ENCODE measurements at places on chromosomes 4 and X.

DNA sequence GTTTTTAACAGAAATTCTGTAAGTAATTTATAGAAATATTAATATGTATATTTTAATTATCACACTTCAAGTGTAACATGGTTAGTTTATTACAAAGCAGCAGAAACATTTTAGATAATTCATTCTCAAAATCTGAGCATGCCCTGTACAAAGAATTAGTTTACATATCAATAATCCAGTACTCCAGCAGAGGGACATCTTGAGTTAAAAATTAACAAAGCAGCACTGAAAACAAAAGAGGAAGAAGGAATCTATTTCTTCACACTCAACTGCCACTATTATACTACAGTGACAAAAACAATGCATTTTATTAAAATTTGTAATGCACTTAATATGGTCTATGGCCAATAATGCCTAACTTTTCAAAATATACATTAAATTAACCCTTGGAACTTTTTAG lies 179.1 kb upstream of the KLHL4 start:
- DNase-seq: peak; percentile 52

GRCh38 chrX:48520455-48520854 lies 1.2 kb upstream of the EBP start:
- no peak for DNase-seq

GRCh38 chr4:166252487-166253402 lies 379.7 kb downstream of the TLL1 start:
- DNase-seq: peak; percentile 46

- DNase-seq: no peak
These were observed 4.3 kb downstream of the SLC9A7 start for GRCh38 chrX:46754586-46755061.

DNA sequence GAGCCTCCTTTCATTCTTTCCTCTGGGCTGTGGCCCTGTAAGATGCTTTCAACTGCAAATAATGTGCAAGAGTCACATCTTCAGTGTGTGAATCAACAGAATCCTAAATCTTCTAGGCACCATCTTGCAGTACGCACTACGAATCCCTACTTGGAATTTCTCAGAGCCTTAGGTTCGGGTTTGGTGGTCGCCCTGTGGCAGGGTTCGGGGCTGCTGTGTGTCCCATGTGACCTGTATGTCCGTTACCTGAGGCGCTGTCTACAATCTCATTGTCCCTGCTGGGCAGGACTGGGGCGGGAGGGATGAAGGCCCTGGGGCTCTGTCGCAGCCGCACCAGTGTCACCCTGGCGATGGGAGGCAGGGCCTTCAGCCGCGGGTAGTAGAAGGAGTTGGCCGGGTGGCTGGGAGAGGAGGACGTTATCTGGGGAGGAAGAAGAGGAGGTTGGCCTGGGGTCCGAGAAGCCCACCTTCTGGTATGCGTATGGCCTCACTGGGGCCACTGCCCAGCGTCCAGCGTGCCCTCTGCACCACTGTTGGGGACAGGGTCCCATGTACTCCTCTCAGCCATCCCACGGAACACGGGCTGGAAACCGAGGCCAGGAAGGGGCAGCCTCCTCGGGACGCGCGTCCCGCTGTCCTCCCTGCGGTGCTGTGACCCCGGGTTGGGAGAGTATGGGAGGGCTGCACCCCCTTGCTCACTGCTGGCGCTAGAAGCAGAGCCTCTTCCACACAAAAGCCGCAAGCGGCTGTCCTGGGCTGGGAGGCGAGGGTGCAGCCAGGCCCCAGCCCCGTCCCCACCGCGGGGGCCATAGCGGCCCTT lies 2.0 kb downstream of the SPON2 start:
- DNase-seq: no peak

DNA sequence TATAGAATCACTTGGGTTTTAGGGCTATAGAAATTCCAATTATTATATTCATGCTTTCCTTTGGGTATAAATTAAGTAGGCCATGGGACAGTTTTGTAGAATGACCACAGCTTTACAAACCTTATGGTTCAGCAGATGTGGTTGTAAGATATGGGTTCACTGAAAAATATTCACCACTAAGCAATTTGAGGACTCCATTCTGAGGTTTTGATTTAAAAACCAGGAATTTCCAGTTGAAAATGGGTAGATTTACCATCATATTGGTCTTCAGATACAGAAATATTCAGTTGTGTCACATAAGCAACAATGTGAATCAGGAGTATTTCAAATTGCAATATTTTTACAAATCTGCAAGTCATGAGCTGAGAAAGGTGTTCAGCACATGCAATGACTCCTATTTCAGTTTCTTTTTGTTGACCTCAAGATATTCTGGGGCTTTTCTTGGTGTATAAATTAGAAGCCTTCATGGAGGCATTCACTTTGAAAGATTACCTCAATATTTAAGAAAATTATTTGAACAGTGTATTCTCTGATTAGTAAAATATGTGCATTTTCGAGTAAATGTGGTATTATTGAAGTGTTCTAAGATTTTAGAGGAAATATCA lies 218.4 kb upstream of the HCCS start:
- DNase-seq: peak; percentile 33

DNA sequence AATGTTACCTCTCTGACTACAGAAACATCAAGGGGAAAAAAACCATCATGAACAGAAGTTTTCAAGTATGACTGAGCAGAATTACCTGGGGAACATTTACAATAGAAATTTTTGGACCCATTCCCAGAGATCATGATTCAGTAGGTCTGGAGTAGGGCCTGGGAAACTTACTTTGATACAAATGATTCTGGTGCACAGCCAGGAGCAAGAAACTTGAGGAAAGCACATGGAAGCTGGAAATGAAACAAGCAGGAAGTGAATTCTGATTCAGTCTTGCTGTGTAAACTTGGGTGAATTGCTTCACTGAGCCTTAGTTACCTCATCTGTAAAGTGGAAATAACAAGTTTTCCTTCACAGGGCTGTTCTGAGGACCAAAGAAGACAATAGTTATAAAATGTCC lies 192.5 kb upstream of the TAPT1 start:
- peak; percentile 96 for DNase-seq

- DNase-seq: no peak
These were observed 82.1 kb downstream of the TASL start for GRCh38 chrX:30495468-30495867.

- peak; percentile 93 for DNase-seq
These were observed 1.6 kb downstream of the PRICKLE3 start for GRCh38 chrX:49184294-49185281.

DNA sequence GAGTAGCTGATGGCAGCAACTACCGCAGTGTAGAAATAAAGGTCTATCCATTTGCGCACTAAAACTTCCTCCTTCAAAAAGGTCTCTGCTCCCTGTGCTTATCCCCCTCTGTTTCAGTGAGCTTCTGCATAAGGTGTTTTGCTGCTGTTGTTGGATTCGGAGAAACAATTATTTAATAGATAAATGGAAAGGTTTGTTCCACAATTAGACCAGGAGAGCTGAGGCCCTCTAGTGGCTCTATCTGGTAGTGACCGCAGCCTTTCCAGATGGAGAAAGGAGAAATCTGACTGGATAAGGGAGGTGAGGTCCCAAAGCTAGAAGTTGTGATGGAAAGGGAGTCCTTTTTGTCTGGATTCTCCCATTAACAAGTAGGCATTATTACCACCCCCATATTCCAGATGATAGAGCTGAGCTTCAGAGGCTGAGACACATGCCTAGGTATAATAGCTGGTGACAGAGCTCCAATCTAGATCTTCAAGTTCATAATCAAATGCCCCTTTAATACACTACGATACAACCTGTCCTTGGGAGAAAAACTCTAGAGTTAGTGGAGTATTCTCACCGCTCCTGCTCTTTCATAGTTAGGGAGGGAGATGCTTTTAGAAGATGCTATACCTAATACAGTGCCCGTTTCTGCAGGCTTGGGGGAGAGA lies 5.1 kb upstream of the GABRQ start:
- DNase-seq: peak; percentile 55

DNA sequence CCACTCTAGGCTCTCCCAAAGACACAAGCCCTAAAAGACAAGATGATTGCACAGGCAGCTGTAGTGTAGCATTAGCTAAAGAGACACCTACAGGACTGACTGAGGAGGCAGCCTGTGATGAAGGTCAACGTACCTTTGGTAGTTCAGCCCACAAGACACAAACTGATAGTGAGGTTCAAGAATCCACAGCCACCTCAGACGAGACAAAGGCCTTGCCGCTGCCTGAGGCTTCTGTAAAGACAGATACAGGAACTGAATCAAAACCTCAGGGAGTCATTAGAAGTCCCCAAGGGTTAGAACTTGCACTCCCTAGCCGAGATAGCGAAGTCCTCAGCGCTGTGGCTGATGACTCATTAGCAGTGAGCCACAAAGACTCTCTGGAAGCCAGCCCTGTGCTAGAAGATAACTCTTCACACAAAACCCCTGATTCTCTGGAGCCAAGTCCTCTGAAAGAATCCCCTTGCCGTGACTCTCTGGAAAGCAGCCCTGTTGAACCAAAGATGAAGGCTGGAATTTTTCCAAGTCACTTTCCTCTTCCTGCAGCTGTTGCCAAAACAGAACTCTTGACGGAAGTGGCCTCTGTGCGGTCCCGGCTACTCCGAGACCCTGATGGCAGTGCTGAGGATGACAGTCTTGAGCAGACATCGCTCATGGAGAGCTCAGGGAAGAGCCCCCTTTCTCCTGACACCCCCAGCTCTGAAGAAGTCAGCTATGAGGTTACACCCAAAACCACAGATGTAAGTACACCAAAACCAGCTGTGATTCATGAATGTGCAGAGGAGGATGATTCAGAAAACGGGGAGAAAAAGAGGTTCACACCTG lies 306.3 kb downstream of the ANK2 start:
- peak; percentile 95 for DNase-seq

- DNase-seq: no peak
These were observed 169.4 kb downstream of the MGST2 start for GRCh38 chr4:139834981-139835391.

- peak; percentile 56 for DNase-seq
These were observed 147.5 kb downstream of the DLG3 start for GRCh38 chrX:70592091-70592490.

GRCh38 chr4:113548303-113548702 lies 213.2 kb downstream of the CAMK2D start:
- no peak for DNase-seq

GRCh38 chrX:56968980-56969379 lies 26.4 kb downstream of the SPIN3 start:
- DNase-seq: peak; percentile 9

- no peak for DNase-seq
These were observed 1.4 kb upstream of the RPS6KA3 start for GRCh38 chrX:20267931-20268701.

DNA sequence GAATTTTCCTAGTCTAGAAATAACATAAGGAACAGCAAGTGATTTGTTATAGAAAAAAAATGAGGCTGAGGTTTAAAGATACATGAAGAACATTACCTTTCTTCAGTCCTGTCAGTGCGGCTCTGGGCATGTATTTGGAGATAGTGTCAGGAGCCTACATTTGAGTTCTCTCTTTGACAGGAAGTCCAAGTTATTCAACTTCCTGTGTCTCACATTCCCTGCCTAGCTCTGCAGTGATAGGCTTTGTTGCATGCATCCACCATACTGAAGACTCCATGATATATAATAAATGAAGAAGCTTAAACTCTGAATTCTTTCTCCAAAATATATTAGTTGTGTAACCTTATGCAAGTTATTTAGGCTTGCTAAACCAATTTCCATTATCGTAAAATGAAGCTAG lies 148.7 kb downstream of the RELL1 start:
- no peak for DNase-seq

DNA sequence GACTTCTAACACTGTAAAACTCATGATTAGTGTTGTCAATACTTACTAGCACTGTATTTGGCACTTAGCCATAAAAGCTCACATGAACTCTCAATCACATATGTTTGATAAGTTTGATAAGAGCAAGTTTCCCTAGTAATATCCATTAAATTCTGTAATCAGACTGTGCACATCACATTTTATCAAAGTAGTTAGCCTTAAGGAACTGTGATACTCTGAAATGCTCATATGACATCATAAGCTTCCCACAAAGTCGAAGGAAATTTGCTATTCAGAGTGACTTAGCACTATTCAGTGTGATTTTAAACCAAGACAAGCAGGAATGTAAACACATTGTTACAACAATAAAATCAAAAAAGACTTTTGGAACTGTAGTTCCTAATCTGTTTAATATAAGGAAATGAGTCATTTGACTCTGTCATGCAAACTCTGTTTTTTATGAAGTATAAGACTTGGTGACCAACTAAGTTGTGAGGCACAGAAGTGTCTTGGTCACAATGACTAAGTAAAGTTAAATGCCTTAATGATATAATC lies 6.7 kb downstream of the SLC7A11 start:
- DNase-seq: peak; percentile 96

DNA sequence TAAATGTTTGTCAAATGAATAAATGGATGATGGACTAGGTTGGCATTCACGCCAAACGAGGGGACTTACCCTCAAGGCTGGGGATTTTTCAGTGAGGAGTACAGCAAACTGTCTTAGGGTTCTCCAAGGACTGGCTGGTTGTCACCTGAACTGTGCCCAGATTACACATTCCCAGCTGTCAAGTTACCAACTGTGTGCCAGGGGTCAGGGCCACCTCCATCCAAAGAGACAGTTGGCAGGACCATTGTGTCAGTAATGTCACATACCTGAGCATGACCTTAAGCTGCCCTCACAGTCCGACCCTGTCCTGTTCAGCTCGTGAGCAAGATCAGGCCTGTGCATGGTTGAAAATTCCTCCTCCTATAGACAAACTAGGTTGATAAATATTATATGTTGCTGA lies 116.7 kb downstream of the MID1IP1 start:
- DNase-seq: no peak

GRCh38 chr4:185369731-185370130 lies 26.0 kb downstream of the LRP2BP start:
- DNase-seq: no peak

DNA sequence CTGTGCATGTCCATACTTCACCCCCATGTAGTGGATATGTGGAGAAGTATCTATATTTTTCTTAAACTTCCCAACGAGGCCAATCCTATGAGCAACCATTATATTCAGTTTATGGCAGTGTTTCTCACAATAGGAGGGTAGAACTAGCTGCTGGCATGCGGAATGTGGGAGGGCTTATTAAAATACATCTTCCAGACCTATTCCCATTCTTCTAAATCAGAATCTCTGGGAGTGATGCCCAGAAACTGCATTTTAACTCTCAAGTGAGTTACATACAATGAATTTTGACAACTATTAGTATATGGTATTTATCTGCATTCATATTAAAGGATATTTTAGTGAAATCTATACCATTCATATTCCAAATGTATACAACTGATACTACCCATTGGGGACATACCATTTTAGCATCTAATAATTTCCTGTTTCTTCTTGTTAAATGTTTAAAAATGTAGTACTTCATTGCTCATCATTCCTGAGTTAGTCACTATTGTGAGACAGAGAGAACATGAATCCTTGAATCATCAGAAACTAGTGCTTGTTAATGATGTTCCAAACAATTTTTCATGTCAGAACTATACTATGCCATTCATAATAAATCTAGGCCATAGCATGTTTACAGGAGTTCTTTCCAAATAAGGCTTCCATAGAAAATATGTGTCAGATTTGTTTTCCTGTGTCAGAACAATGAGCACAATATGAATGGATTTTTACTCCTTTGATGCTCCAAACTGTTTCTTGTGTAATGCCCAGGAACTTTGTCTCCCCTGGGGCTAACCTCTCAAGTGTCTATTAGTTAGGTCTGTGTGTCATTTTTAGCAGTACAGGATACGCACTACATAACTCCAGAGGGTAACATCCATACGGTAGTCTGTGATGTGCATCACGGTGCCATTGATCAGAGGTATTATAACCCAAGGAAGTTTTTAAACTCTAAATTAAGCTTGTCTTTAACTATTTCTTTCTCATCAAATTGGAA lies 198.8 kb upstream of the BMP3 start:
- DNase-seq: no peak

GRCh38 chr4:1870328-1870577 lies 940 bp upstream of the NSD2 start:
- DNase-seq: peak; percentile 81

- DNase-seq: no peak
These were observed 134.5 kb downstream of the UCHL1 start for GRCh38 chr4:41391271-41391670.

All from cardiac fibroblast (primary cell).